ENCODE measurements at places on chromosomes 1 and 21. TPM values are rescaled to one million over a fixed set of nuclear protein-coding genes. Genes with fewer than 3 reads are reported as not detected.

GRCh38 chr1:116794804-116795481, 40.7 kb downstream of the CD2 start:
- DNase-seq = no peak

DNA sequence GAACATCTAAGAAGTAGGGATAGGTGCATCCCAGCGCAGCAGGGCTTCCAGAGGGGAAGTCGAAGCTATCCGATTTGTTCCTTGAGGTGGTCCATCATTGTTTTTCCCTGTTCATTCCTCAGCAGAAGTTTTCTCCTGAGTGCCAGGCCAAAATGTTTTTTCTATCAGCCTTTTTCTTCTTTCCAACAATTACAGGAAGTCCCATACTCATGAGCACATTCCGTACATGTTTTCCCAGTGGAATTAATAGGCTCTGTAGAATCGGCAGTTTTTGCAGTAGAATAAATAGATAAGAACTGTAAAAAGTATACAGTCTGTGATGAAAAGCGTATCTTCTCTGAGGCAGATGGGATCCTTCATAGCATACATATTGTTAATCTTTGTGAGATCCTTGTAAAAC, 24.8 kb downstream of the CD101 start:
- no peak for DNase-seq

DNA sequence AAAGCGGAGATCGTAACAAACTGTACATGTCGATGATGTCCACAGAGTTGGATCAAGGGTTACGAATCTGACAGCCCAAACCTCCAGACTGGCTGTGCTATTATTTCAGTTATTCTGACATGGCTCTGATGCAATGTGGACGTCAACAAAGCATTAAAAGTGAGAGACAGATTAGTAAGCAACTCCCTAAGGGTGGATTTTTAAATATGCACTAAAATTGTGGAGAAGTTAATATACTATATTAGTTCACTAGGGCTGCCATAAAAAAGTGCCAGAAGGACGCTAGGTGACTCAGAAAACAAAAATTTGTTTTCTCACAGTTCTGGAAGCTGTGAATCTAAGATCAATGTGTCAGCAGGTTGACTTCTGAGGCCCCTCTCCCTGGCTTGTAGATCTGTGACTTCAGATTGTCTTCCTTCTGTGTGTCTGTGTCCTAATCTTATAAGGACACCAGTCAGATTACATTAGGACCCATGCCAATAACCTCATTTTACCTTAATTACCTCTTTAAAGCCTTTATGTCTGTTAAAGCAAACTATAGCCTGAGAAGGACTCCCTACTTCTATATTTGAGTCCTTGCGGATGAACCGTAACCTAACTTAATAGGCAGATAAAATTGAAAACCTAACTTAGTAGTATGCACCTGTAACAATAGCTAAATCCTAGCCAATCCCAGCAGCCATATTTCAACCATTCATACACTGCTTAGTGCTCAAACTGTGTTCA, 66.0 kb upstream of the BACH1 start:
- DNase-seq = no peak

DNA sequence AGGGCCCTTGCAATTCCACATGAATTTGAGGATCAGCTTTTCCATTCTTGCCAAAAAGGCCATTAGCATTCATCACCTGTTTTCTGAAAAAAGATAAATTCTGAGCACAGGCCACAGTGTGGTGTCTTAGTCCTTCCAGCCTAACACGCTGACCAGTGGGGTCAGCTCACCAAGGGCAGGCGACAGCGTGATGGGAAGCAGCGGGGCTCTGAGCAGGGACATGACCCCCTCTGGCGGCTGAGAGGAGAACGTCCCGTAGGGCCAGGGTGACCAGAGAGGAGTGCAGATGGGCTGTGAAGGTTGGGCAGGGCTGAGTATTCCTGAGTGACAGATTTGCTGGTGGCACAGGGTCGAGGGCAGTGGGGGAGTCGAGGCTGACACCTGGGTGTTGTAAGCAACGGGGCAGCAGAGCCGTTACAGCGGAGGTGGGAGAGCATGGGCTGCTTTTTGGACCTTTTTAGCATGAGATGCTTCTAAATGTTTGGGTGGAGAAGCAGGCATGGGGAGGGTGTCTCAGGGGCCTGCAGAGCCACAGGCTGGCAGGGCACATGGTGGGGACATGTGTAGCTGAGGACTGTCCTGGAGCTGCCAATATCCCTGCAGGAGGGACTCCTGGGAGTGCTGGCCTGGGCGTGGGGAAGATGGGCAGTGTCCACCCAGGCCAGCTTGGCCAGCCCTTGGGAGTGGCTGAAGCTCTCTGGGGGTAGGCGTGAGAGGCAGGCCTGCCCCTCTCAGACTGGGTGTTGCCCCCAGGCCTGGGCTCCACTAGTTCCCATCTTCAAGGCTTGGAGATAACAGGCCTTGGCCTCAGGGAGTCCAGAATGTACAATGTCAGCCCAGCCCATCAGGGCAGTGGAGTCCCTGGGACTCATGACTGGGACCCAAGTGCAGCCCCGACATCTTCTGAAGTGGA, 8.6 kb upstream of the CALML6 start:
- DNase-seq = peak; percentile 90

DNA sequence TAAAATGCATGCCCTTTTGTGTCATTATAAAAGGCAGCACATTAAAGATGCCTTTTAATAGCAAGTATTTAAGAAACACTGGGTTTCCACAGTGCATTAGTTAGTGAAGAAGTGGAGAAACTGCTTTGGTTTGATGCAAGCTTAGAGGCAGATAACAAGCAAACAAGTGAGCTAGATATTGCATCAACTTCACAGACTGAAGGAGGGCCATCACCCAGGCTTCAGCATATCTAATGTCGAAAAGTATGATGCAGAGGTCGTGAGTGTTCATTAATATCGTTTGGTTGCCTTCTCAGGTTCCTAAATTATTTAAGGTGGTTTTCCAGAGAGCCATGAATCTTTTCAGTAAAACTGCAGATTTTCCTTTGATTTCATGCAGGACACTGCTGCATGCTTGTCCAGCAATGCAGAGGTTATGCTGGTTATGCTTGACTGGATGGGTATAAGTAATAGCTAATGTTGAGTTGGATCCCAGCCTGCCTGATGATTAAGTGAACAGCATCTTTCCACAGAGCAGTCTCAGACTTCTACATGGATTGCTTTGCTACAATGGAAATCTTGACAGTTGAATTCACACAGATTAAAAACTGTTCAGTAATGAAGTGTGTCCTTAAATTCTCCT, 69.7 kb upstream of the IPO9 start:
- no peak for DNase-seq

DNA sequence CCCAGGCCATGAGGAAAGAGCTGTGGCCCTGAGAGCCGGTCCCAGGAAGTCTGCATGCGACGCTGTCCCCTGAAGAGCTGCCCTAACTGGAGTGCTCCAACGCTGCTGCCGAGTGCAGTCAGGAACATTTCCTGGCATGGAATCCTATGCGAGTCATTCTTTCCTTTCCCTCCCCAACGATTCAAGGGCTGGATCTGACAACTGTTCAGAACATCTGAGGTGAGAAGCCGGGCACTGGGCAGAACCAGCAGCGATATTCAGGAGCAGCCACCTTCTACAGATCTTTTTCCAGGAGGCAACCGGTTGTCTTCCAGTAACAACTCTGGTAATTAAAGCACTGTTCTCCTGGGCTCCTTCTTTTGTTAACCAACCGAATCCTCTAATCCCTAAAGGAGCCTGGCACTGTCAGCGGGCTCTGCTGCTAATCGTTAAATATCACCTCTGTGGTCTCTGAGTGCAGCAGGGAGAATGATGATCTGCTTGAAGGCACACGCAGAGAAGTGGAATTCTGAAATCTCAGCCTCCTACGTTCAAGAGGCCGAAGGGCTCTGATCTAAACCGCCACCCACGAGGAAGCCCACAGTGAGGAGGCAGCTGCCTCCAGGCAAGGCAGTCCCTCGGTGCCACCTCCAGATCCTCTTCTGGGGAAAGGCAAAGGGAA, 55.8 kb downstream of the SLC45A1 start:
- peak; percentile 72 for DNase-seq

Gene PEAR1
- 10.4 TPM for total RNA-seq
